Left forelimb (tissue), 1 donor: ENCODE measurements at places on chromosomes 1 and 21.

GRCh38 chr1:197247465-197247864, 20.6 kb upstream of the CRB1 start:
- DNase-seq, result no peak

- DNase-seq, result no peak
Observed at GRCh38 chr1:65238010-65238409, 71.3 kb upstream of the DNAJC6 start.

DNA sequence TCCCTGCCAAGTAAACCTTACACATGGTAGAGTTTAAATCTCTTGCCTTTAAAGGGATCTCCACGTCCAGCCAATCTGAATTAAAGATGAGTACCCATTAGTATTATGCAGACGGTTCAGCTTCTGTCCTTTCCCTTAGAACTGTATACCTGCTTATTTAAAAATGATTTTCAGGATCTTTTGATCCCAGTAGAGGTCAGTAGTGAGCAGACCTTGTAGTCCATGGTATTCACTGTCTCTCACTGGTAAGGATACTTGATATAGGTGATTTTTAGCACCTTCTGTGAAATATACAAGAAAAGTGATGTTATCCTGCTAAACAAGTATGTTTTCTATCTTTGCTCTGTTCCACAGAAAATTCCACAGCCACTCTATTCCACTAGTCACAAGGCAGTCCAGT, 1211.6 kb upstream of the ADGRL4 start:
- DNase-seq, result no peak

GRCh38 chr1:33094971-33095604, 14.1 kb downstream of the AZIN2 start:
- no peak for DNase-seq

DNA sequence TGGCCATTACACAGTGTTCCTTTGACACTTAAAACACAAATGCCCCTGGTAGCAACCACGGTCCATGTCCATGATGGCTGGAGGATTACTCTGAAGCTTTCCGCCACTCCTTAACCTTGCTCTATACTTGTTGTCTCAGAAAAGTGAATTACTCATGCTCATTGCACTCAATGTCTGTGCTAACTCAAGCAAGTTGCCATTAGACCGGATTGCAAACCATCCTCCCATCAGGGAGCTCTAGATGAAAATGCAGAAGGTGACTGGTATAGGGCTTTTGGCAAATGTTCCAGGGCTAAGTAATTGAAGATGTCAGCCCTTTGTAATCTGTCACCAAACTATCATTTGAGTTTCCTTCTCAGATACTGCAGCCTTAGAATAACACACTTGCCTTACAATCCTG, 1288.3 kb upstream of the B3GALT2 start:
- no peak for DNase-seq

GRCh38 chr1:236522937-236523703, 662 bp upstream of the LGALS8 start:
- DNase-seq, result no peak
